ENCODE measurements at places on chromosomes 5 and 9.

GRCh38 chr5:43601454-43602260, 1.3 kb upstream of the NNT start:
- peak overlapping the region; percentile 96 for H3K4me3 ChIP-seq
- H3K36me3 ChIP-seq, result no peaks in the 10 kb centered on the region
- H3K27ac ChIP-seq, result peak overlapping the region; percentile 71
- H3K27me3 ChIP-seq, result no peaks in the 10 kb centered on the region
- H3K4me1 ChIP-seq, result no peaks in the 10 kb centered on the region
- no peak for DNase-seq

DNA sequence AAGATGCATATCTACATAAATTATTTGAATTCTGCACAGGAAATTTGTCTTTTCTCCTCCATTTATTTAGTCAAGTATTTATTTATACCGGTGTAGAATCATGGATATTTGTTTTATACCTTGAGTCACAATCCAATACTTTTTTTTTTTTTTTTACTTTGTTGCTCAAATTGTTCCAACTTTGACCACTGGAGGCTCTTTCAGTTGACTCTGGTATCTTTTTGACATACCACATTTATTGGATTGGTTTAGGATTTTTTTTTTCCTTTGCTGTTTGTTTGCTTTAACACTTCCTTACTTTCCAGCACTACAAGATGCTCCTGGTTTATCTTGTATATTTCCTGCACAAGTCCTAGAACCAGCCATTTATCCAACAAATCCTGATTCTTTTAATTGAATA, 543.1 kb upstream of the RIOK2 start:
- no peaks in the 10 kb centered on the region for H3K36me3 ChIP-seq
- no peak overlapping the region for H3K27ac ChIP-seq
- H3K4me3 ChIP-seq, result no peak overlapping the region
- no peaks in the 10 kb centered on the region for H3K4me1 ChIP-seq

- no peaks in the 10 kb centered on the region for H3K4me1 ChIP-seq
- no peaks in the 10 kb centered on the region for H3K36me3 ChIP-seq
- H3K4me3 ChIP-seq, result no peak overlapping the region
- H3K27ac ChIP-seq, result no peak overlapping the region
Measured at GRCh38 chr5:37876943-37877342, 37.1 kb upstream of the GDNF start.

- no peak overlapping the region for H3K27ac ChIP-seq
- no peak overlapping the region for H3K4me3 ChIP-seq
- H3K27me3 ChIP-seq, result no peaks in the 10 kb centered on the region
- H3K4me1 ChIP-seq, result no peaks in the 10 kb centered on the region
Measured at GRCh38 chr5:180959661-180960060, 29.0 kb upstream of the BTNL3 start.

GRCh38 chr5:54217826-54218503, 92.4 kb downstream of the ARL15 start:
- H3K27me3 ChIP-seq, result no peaks in the 10 kb centered on the region
- no peaks in the 10 kb centered on the region for H3K36me3 ChIP-seq
- no peak overlapping the region for H3K4me3 ChIP-seq
- no peak overlapping the region for H3K27ac ChIP-seq
- H3K4me1 ChIP-seq, result no peaks in the 10 kb centered on the region

DNA sequence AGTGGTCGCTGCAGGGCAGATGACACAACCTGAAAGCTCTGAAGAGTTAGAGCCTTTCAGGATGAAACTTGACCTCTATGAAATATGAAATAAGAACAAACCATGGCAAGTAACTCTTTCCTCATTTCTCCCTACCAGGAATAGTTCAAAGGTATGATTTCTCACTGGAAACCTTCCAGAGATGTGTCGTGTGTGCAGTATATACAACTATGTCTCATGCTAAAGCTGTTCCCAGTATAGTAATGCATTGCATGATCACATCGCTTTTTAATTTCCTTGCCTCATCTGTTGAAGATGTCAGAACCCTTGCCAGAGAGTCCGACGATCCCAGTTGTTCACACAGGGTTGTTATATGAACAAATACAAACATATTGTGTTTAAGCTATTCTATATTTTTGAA, 45.8 kb upstream of the RGMB start:
- no peaks in the 10 kb centered on the region for H3K4me1 ChIP-seq
- H3K4me3 ChIP-seq, result no peak overlapping the region
- no peaks in the 10 kb centered on the region for H3K27me3 ChIP-seq
- H3K27ac ChIP-seq, result no peak overlapping the region

DNA sequence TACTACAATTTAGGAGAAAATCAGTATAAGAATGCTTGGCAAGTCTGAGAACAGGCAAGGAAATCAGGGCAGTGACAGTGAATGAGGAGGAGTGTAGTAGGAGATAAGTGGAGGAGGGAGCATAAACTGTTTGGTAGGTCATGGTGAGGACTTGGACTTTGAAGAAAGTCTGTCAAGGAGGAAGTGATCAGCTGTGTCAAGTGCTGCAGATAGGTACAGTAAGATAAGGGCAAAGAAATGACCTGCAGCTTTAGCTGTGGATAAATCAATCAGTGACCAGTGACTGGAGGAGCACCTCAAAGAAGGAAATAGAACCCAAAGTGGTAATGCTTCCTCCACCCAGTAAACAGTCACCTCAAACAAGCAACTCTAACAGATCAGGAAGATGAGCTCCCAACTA, 106.3 kb downstream of the RAPGEF6 start:
- DNase-seq, result no peak
- no peaks in the 10 kb centered on the region for H3K27me3 ChIP-seq
- H3K4me3 ChIP-seq, result no peak overlapping the region
- H3K4me1 ChIP-seq, result no peaks in the 10 kb centered on the region

- DNase-seq, result no peak
- H3K27me3 ChIP-seq, result no peaks in the 10 kb centered on the region
- H3K27ac ChIP-seq, result no peak overlapping the region
- H3K36me3 ChIP-seq, result no peaks in the 10 kb centered on the region
Measured at GRCh38 chr9:86410281-86410680, 56.1 kb upstream of the TUT7 start.

- no peaks in the 10 kb centered on the region for H3K4me1 ChIP-seq
- H3K4me3 ChIP-seq, result no peak overlapping the region
- H3K27ac ChIP-seq, result no peak overlapping the region
- no peaks in the 10 kb centered on the region for H3K36me3 ChIP-seq
- DNase-seq, result no peak
- no peaks in the 10 kb centered on the region for H3K27me3 ChIP-seq
Measured at GRCh38 chr5:178854284-178854683, 5.5 kb upstream of the ZNF354B start.

DNA sequence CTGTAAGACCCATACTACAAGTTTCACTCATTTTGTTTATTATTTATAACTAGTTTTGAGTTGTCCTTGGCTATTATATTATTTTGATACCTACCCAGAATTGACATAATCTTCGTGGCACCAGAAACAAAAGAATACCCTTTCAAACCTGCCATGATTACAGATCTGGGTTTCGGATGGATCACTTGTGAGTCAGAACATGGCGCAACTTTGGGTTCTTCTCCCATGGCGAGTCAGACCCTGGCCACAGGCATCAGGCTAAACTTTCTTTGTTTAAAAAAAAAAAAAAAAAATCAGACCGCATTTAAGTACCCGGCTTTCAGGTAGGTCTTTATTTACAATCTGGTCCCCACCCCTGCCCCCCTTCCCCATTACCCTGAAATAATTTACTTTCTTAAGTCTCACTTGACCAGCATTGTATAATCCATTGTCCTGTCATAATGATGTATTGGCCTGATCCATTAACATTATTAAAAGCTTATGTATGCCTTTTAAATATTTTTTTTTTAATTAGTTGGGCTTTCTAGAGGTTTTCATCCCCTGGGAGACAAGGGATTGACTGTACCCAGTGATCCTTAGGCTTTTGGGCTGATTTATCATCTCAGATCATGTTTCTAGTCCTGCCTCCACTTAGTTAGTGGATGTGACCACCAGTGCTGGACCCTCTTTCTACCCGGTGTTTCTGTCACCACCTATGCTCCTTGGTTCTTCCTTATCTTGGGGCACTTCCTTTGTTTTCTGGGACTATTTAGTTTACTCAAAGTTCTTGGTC, 43.9 kb downstream of the F2RL2 start:
- H3K27ac ChIP-seq, result no peak overlapping the region
- DNase-seq, result no peak
- H3K36me3 ChIP-seq, result no peaks in the 10 kb centered on the region
